ENCODE measurements at places on chromosomes 2 and 18. TPM values are rescaled to one million over a fixed set of nuclear protein-coding genes. Genes with fewer than 3 reads are reported as not detected.

GRCh38 chr2:214740867-214741395, 68.6 kb downstream of the BARD1 start:
- no peak for DNase-seq

GRCh38 chr2:211077216-211077767, 520.9 kb downstream of the CPS1 start:
- DNase-seq = no peak

GRHL1 gene
- 0.33 TPM for total RNA-seq

DNA sequence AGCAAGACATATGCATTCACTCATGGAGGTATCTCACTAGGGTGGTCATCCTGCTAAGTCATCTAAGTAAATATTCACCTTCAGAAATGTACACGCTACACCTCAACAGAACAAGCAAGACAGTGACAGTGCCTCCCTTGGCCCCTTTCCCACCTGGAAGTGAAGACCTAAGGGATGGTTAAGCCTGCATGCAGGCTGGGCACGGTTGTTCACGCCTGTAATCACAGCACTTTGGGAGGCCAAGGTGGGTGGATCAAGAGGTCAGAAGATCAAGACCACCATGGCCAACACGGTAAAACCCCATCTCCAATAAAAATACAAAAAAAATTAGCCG, 4.4 kb downstream of the LIMS2 start:
- DNase-seq = no peak

REG3G gene
- total RNA-seq = not detected

CHMP3 gene
- total RNA-seq = 83.3 TPM

GRCh38 chr2:238634701-238635357, 208.1 kb downstream of the ASB1 start:
- DNase-seq = no peak

DNA sequence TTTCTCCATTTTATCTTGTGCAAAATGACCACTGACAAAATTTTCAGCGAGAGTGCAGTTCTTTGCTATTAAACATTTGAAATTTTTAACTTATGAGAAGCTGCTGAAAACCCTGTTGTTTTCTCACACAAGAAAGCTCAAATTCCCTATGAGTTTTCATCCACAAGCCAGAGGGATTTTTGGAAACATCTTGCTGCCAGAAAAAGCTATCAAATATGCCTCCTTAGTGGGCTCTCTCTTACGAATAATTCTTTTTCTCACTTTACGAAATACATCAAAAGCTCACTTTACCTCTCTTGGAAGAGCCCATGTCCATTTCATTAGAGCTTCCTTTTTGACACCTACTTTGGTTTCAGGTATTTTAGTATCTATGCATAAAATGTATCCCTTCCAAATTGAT, 202.9 kb downstream of the KCNH7 start:
- DNase-seq = no peak

- no peak for DNase-seq
These were observed 23.0 kb downstream of the COPS9 start for GRCh38 chr2:240112914-240113690.

DNA sequence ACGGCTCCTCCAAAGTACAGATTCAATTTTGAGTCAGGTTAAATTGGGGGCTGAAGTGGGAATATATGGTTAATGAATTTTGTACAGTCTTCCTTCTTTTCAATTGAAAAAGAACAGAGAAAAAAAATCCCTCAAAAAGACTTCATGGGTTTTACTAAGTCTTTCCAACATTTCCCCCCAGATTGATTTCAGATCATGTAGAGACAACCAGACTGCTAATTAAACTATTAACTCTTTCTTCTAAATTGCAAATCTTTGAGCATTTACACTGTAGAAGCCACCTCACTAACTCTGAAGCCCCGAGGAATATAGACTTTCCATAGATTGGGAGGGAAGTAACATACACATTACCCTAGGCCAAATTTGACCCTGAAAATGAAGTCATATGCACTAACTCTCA, 771.0 kb downstream of the NRXN1 start:
- no peak for DNase-seq

ZC3H6 gene
- total RNA-seq = 43.2 TPM

C18orf54 gene
- total RNA-seq = 3.8 TPM

PPP1R7 gene
- 61.3 TPM for total RNA-seq

GRCh38 chr18:11736656-11737055, 47.6 kb downstream of the GNAL start:
- DNase-seq = no peak

DNA sequence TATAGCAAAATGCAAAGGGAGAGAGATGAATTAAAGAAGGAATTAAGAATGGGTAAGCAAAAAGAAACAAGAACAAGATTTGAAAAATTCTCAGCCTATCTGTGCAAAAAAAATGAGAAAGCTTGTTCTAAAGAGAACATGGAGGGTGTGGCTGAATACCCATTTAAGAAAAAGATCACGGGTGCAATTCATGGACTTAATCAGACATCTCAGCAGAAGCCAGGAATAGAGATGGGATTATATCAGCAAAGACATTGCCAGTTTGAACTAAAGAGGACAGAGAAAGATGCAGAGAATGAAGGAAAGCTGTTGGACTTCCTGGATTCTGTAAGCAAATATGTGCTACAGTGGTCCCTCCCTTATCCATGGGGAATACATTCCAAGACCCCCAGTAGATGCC, 115.6 kb downstream of the RTTN start:
- DNase-seq = no peak

CRYBA2 gene
- not detected for total RNA-seq

GRCh38 chr2:240278661-240279060, 138.2 kb upstream of the OTOS start:
- DNase-seq = no peak

FRZB gene
- total RNA-seq = not detected

C2orf78 gene
- not detected for total RNA-seq

DNA sequence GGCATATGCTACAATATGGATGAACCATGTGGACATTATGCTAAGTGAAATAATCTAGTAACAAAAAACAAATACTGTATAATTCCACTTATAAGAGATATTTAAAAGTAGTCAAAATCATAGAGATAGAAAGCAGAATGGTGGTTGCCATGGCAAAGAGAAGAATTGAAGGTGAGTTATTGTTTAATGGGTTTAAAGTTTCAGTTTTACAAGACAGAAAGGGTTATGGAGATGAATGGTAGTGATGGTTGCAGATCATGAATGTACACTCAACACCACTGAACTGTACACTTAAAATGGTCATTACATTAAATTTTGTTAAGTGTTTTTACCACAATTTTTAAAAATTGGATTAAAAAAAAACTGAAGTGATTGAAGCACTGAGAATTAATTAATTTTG, 298.2 kb upstream of the ZC3H15 start:
- DNase-seq = no peak

NFATC1 gene
- 64.3 TPM for total RNA-seq

DNA sequence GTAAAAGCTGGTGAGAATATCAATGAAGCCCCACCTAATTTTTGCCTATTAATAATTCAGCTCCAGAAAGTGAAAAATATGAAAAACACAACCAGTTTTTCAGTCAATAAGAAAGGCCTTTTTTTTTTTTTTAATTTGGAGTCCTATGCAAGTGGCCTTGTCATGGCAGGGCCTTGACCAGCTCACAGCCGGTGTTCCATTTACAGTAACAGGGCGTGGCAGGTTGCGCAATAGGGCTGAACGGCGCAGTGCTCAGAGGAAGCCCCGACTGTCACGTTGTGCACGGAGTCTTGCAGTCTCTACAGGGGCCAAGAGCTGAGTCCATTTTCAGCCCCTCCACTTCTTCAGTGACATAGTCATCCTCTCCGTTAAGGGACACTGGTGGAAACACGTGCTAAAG, 184.1 kb upstream of the FN1 start:
- no peak for DNase-seq

GRCh38 chr2:226970362-226970761, 134.5 kb downstream of the RHBDD1 start:
- no peak for DNase-seq

WBP1 gene
- 108 TPM for total RNA-seq

DNA sequence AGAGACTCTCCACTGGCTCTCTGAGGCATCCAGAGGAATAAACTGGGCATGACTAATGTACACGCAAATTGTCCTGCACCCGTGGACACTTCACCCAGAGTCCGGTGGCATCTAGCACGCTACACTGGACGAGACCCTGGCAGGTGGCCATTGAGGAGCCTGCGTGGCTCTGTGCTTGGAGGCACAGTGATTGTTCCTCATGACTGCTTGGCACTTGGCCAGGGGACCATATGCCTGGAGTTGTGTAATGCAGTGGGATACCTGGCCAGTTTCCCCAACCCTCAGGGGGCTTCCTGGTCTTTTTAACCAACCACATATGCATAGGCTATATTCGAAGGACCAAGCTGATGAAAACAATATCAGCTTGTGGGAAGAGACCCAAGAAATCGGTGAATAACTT, 66.6 kb downstream of the MTCL1 start:
- DNase-seq = no peak

DNA sequence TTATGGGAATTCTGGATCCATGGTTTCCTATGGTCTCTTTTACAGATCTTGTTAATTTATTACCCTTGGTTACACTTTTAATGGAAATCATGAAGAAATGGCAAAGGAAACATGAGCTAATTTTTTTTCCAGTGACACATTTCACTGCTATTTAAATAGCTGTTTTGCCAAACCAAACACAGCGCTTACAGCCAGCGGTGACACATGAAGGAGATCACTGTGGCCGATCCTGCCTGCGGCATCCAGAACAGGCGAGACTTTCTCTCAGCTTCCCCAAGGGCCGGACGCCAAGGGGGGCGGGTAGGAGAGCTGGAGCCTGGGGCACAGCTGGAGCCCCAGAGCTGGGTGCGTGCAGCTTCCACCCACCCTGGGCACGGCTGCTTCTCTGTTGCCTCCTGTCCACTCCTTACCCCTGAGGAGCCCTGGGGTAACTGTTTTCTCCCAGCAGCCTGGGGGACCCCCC, 81.4 kb upstream of the PKDCC start:
- no peak for DNase-seq

KLF11 gene
- 7.0 TPM for total RNA-seq

DNA sequence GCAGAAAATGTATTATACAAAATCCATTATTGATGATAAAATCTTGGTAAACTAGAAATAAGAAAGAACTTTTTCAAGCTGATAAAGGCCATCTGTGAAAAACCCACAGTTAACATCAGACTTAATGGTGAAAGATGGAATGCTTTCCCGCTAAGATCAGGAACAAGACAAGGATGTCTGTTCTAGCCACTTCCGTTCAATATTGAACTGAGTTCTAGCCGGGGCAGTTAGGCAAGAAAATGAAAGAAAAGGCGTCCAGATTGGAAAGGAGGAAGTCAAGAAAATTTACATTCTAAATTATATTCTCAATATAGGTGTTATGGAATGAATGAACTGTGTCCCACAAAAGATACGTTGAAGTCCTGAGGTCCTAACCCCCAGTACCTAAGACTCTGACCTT, 39.1 kb upstream of the DTNB start:
- DNase-seq = no peak

GRCh38 chr2:230751062-230751461, 38.4 kb downstream of the CAB39 start:
- DNase-seq = no peak

- no peak for DNase-seq
These were observed 7.2 kb downstream of the ALKAL2 start for GRCh38 chr2:280650-281110.

CACNB4 gene
- total RNA-seq = 0.47 TPM

- peak; percentile 69 for DNase-seq
These were observed 64.9 kb downstream of the DNMT3A start for GRCh38 chr2:25276569-25277465.

- no peak for DNase-seq
These were observed 41.2 kb upstream of the TEX51 start for GRCh38 chr2:126857502-126857901.

GRCh38 chr2:63792530-63792929, 49.2 kb upstream of the UGP2 start:
- no peak for DNase-seq

- DNase-seq = no peak
These were observed 61.4 kb downstream of the CCDC148 start for GRCh38 chr2:158395166-158395565.

GRCh38 chr2:241154915-241155314, 4.6 kb downstream of the PPP1R7 start:
- no peak for DNase-seq

GKN1 gene
- not detected for total RNA-seq

GRCh38 chr2:162063899-162064298, 10.1 kb downstream of the DPP4 start:
- peak; percentile 30 for DNase-seq

DNA sequence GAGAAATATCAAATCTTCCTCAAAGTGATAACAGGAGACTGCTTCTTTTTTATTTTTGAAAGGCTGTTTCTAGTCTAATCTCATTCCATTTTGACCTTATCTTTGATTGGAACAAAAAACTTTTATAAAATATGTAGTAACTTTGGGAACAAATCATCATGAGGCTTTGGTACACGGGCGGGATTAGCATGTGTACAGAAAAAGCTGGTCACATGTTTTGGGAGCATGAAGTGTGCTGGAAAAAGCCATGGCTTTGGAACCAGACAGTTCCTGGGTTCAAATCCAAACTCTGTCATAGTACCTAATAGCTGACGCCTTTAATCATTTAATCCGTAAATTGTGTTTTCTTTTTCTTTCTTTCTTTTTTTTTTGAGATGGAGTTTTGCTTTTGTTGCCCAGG, 78.2 kb downstream of the RFTN2 start:
- DNase-seq = no peak

- no peak for DNase-seq
These were observed 20.1 kb downstream of the WDR33 start for GRCh38 chr2:127790694-127791529.

SKOR2 gene
- not detected for total RNA-seq

DNA sequence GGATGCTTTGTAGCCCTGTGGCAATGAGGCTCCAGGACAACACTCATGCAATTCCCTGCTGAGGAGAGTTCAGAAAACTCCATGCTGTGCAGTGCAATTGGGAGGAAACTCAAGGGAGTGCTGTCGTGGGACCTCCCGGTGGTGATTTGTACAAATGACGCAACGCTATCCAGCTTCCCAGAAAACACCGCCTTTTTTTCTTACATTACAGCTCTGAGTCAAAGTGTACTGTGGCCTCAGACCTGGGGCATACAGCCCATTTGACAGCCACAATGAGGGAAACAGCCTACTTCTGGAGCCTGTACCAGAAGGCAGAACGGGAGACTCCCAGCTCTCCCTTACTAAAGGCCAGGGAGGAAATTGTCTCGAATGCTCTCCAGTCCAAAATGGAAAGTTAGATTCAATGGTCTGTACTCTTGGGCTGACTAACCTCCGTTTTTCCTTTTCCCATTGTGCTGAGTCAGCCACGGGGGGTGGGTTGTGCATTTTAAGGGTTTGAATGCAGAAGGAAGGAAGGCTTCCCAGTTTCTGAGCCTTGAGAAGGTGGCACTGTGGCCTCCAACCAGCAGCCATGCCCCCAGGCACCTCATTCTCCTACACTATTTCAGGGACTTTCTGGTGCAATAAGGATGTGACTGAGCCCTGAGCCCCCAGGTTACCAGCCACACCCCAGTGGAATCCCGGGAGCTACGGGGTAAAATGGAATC, 16.4 kb upstream of the CYP1B1 start:
- no peak for DNase-seq
